C1 segment of cervical spinal cord (tissue), 14 donors: ENCODE measurements at places on chromosomes 2 and 18.

GRCh38 chr2:88185480-88185879 is 15.3 kb downstream of the THNSL2 start:
- no peak for DNase-seq

DNA sequence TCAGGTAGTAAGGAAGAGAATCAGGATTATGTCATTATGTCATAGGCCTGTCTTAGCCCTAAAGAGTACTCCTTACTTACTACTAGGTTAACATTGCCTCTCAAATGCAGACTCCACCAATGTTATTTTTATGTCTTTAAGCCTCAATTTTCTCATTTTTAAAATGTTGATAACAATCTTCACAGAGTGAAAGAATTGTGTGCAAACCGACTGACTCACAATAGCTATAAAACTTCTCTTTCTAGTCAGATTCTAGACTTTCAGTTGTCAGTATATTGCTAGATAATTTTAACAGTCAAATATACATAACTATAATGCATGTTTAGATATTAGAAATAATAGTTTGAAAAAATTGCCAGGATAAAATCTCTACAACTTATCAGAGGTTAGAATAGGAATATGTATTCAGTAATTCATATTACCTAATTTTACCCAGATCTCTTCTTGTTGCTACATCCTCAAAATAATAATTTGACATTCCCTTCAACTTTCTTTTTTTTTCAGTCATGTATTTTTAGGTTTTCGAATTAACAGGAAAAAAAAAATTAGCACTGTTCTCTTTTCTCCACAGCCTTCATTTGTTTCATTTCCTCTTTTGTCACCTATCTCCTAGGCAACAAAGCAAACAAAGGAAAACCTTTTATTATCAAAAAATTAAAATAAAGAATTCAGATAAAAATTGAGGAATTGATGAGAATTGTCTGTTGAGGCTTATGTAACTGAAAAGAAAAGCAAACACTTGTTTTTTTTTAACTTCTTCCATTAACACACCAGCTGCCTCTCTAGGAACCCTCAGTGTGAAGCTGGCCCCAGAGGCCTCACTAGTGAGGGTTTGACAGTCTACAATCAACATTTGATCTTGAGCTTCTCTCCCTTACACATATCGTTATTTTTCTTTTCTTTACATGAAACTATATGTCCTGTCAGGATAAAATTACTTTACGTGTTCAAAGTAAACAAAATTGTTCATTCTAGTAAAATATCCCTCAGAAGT is 279.0 kb downstream of the CALCRL start:
- DNase-seq, result no peak

DNA sequence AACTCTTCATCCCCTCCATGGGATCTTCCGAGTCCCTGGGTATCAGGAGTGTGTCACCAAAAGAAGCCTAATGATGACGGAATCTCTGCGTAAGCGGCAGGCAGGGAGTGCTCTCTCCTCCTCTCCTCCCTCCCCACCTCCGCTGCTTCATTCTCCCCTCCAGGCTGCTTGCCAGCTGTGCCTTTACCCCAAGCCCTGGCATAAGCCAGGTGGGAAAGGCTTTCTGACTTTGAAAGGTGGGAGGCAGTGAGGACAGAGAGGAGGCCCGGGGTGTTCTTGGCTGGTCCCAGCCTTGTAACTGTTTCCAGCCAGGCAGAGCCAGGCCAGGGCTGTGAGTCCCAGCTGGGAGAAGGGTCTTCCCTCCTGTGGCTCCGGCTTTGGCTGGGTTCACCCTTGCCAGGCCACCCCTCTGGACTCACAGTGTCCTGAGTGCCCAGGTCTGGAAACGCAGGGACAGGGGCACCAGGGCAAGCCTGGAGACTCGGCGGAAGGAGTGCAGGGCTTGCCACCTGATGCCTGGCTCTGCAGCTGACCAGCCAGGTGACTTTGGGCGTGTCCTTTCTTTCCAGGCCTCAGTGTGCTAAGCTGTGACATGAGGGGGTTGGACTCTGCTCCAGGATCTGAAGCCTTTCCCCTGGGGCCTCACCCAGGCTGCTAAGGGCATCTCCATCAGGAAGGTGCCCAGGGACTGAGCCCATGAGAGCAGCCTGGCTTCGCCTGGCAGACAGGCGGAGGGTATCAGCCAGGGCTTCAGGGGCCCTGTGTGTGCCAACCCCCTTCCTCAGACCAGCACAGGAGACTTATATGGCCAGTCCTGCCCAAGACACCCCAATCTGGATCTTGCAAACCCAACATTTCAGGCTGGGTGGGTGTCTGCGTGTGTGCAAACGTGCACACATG is 32.7 kb upstream of the HPCAL1 start:
- no peak for DNase-seq

DNA sequence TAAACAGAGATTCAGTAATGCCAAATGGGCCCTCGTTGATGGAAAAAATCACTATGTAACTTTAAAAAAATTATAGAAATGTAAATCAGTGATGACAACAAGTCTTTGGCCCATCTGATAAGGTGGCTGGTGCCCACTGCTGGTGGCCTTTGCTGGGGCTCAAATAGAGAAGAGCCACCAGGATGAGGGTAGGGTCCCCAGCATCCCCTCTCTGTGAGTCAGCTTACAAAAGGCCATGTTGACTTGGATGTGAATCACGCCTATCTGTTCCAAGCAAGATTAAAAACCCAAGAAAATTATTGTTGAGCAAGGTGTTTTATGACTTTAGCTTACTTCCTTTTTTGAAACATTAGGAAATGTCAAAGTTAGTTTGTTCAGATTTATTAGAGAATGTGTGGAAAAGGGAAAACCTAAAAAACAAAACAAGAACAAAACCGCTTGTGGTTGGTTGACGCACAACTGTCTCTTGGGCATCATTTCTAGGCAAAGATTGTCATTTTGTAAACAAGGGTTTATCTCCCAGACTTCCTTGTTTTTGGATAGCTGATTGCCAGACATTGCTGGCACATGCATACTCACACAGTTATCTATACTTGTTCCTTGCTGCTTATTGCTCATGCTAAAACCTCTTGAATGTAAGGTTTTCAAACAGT is 53.7 kb upstream of the ZNF396 start:
- DNase-seq, result no peak
